ENCODE measurements at places on chromosomes 12 and 14.
A peak's percentile ranks its signal among the peaks of the same experiment; 100 is the strongest.

- DNase-seq, result no peak
Measured at GRCh38 chr12:92553389-92553788, 149.4 kb upstream of the PLEKHG7 start.

GRCh38 chr14:73782623-73783022 lies 68.4 kb upstream of the PNMA1 start:
- DNase-seq, result no peak

DNA sequence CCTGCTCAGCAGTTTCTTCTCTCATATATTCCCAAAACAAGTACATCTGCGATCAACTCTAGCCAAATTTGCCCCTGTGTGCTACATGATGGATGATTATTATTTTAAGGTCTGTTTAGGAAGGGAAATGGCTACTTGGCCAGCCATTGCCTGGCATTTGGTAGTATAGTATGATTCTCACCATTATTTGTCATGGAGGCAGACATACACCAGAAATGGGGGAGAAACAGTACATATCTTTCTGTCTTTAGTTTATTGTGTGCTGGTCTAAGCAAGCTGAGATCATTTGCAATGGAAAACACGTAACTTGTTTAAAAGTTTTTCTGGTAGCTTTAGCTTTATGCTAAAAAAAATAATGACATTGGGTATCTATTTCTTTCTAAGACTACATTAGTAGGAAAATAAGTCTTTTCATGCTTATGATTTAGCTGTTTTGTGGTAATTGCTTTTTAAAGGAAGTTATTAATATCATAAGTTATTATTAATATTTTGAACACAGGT lies 45.5 kb downstream of the EID3 start:
- DNase-seq, result no peak

DNA sequence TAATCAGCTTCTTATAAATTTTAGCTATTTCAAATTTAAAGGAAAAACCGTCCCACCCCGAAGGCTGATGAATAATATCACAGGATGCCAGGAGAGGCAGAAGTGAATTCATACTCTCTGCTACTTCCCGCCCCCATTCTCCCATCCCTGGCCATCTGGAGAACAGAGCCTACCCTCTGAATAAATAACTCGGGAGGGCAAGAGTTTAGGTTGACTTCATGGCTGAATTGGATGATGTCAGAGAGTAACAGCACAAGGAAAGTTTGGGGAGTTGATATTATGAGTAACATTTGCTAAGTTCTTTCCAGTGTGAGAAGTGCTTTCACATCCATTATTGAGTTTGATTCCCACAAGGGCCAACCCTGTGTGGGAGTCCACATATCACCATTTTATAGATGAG lies 241.6 kb downstream of the EGLN3 start:
- DNase-seq, result no peak

DNA sequence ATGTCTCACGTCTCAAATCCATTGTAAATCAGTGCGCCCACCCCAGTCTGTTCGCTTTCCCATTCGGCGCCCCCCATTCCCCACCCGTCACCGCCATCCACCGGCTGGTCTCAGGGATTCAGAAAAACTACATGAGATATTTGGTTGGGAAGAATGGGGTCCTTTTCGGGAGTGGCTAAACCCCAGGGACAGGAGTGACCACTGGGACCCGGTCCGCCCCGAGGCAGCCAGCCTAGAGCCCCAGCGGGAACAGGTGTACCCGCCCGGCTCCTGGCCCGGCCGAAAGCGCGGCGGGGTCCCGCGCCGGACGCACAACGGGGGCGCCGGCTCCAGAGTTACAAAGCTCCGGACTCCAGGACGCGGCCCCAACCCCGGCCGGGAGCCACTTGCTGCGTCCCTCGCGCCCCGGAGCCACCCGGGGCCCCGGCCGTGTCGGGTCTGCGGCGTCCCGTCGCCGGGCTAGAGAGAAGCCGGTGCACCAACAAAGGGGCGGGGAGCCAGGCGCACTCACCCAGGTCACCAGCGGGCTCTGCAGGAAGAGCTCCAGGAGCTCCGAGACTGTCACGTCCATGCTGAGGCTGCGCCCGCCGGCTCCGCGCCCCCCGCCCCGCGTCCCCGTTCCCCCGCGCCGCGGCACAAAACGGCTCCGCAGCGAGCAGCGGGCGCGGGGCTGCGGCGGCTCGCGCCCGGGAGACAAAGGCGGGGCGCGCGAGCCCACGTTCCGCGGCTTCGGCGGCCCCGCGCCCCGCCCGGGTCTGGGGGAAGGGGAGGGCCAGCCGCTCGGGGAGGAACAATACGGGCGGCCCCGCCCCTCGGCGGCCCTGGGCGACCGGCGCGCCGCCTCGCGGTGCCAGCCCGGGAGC lies at the start of gene CCDC88C:
Gene CCDC88C (minus strand): TSS at position 701 of the 863 bp plus-strand sequence. CDS start 130 bp downstream, at position 571.
- peak; percentile 68 for DNase-seq

DNA sequence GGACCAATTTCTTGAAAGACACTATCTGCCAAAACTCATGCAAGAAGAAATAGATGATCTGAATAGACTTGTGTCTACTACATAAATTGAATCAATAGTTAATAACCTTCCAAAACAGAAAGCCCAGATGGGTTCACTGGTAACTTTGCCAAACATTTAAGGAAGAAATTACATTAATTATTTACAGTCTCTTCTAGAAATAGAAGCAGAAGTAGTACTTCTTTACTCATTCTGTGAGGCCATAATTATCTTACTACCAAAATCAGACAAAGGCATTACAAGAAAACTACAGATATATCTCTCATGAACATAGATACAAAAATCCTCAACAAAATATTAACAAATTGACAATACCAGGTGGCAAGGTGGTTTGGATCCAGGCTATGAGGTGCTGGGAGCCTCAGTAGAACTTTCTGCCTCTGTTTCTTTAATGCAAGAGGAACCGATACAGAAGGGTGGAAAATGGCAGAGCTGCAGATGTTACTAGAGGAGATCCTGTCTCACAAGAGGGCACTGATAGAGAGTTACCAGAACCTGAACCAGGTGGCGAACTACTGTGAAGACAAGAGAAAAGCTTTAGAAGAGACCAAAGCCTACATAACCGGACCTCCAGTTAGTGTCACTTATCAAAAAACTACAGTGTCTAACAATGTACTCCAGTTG lies 33.7 kb upstream of the KTN1 start:
- no peak for DNase-seq

Measured in activated T-cell treated with anti-CD3 and anti-CD28 coated beads for 4 hours (primary cell).